H4 (cell line): ENCODE measurements at places on chromosomes 2 and 18. TPM values are rescaled to one million over a fixed set of nuclear protein-coding genes. Genes with fewer than 3 reads are reported as not detected.

The PAX8 gene
- total RNA-seq, result 0.08 TPM in 1 of 2 replicates, not detected in the other

GRCh38 chr18:71837547-71837946, 706.6 kb downstream of the CBLN2 start:
- DNase-seq, result no peak

DNA sequence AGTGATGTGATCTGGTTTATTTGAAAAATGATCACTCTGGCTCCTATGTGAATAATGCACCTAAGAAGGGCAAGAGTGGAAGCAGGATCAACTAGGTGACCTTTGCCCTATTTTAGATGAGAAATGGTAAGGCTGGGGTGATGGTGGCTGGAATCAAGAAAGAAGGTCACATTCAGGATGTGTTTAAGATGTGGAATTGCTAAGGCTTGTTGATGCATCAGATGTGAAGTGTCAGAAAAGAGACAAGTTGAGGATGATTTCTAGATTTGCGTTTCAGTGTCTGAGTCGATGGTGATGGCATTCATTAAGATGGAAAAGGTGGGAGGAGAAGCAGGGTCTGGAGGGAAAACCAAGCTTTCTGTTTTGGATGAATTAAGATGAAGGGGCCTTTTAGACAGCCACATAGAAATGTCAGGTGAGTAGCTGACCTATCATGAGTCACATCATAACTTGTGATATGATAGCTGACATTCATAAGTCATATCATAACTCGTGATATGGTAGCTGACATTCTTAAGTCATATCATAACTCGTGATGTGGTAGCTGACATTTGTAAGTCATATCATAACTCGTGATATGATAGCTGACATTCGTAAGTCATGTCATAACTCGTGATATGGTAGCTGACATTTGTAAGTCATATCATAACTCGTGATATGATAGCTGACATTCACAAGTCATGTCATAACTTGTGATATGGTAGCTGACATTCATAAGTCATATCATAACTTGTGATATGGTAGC, 101.2 kb upstream of the SEC11C start:
- no peak for DNase-seq

DNA sequence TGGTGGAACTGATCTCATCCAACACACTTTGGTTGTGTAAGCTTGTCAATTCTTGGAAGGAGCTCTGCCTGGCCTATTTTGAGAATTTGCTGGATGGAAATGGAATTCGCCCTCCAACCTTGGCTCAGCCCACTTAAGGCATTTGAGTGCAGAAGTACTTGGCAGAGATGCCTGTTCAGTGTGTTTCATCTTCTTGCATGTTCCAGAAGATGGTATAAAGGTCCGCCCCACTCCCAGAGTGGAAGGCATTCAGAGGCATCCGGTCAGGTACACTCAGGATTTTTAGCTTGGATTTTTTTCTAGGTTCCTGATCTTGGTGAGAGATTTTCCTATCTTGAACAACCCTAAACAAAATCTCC, 61.3 kb upstream of the TXNDC2 start:
- no peak for DNase-seq

- DNase-seq, result no peak
These were observed 25.6 kb downstream of the FAP start for GRCh38 chr2:162217598-162217997.

DNA sequence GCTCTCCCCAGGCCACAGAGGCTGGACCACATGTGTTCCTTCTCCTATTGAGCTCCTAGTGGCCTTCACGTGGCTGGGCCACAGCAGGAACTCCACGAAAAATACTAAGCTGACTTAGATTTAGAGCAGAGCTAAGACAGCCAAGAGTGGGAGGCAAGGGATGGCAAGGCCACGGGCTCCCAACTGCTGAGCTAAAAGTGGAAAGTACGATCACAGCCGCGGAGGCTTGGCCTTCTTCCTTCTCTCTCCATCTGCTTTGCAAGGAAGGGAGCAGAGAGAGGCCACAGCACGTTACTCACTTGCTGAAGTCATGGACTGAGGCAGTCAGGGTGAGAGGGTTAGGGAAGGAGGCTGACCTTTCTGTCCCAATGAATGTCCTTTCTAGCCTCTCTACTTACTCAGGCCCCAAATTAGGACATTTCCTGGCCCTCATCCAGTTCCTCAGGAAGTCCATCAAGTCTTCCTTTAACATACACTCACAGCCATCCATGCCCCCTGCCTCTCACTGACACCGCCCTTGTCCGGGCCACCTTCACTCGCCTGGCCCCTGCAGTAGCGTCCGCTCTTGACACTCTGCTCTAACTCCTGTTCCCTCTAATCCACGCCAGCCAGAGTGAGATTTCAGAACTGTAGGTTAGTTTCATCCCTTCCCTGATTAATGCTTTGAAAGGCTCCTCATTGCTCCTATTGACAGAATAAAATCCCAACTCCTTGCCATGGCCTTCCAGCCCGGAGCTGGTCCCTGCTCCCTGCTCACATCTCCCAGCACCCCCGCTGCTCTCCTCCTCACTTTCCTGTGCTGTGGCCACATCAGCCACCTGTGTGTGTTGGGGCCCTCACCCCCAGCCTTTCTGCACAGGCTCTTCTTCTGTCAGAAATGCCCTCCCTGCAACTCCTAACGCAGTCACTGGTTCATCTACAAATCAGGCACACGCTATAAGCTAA, 204.2 kb downstream of the CYP26B1 start:
- no peak for DNase-seq

GRCh38 chr2:53512071-53512826, 255.4 kb upstream of the CHAC2 start:
- peak; percentile 13 for DNase-seq

- peak; percentile 81 for DNase-seq
These were observed 100.7 kb upstream of the MCFD2 start for GRCh38 chr2:47016172-47016913.

DNA sequence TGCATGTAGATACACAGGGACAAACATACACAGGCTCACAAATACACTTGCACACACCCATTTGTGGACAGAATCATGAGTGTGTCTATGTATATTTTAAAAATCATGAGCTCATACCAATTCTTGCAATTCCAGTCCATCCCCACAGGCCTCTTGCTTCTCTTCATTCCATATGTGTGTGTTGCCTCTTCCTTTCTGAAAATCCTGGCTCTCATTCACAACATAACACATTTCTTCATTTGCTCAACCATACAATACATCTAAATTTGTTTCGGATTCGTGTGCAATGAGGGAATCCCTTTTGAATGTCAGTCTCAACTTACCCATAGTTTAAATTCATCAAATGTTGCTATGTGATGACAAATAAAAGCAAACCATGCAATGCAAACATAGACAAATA, 51.4 kb downstream of the GNAL start:
- DNase-seq, result no peak
